Hippocampal formation (tissue), 2 donors: ENCODE measurements at places on chromosomes 3 and 15.
A peak's percentile ranks its signal among the peaks of the same experiment; 100 is the strongest.

GRCh38 chr3:21718161-21718765 lies 32.7 kb downstream of the ZNF385D start:
- DNase-seq: no peak

- DNase-seq: no peak
These were observed 98.2 kb downstream of the HCN4 start for GRCh38 chr15:73270366-73271097.

- no peak for DNase-seq
These were observed 18.3 kb downstream of the DUOX2 start for GRCh38 chr15:45095661-45096060.

DNA sequence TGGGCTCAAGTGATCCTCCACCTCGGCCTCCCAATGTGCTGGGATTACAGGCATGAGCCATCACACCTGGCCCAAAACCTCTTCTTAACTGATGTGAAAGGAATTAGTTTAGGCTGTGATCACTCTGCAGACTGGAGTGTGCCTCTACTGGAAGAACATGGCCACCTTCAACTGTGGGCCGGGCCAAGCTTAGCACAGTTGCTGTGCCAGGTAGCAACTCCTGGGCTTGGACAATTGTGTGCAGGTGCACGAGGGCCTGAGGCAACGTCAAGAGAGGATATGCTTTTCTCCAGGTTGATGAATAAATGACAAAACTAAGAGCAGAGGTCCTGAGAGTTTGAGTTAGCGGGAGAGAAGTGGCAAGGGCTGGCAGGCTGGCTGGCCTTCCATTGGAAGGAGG lies 6.5 kb downstream of the FAH start:
- no peak for DNase-seq

DNA sequence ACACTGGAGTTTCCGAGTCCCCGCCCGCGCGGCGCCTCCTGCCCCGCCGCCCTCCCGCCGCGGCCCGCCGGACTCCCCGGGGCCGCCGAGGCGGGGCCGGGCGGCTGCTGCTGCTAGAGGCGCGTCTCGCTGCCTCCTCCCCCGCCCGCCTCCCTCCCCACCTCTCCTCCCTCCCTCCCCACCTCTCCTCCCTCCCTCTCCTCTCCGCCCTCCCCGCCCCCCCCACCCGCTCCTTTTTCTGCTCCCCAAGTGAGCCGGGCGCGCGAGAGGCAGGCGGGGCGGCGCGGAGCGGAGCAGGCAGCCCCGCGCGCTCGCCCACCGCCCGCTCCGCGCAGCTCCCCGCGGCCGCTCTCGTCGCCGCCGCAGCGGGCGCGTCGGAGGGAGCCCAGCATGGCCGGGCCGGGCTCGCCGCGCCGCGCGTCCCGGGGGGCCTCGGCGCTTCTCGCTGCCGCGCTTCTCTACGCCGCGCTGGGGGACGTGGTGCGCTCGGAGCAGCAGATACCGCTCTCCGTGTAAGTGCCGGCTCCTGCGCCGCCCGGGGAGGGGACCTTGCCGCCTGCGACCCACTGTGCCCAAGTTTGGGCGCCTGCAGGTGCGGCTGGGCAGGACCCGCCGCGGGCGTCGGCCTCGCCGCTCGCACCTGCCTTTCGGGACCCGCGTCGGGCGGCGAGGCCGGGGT lies at the start of gene CACNA2D3:
Gene CACNA2D3 (plus strand): TSS at position 229 of the 679 bp plus-strand sequence.
- no peak for DNase-seq

DNA sequence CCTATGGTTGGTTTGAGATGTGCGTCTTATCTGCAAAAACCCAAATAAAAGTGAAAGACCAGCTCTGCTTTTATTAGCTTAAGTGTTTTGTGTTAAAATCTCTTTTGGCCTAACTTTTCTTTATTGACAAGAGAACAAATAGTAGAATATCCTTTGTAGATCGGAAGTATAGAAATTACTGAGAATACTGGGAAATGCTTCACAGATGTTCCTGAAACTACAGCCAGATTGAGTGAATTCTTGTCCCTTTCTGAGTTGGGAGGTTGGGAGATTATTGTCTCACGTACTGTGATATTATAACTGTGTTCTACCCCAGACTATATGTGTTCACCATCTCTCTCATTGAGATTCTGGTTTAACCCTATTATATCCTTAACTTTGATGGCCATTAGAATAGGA lies 21.7 kb downstream of the RAB8B start:
- no peak for DNase-seq

DNA sequence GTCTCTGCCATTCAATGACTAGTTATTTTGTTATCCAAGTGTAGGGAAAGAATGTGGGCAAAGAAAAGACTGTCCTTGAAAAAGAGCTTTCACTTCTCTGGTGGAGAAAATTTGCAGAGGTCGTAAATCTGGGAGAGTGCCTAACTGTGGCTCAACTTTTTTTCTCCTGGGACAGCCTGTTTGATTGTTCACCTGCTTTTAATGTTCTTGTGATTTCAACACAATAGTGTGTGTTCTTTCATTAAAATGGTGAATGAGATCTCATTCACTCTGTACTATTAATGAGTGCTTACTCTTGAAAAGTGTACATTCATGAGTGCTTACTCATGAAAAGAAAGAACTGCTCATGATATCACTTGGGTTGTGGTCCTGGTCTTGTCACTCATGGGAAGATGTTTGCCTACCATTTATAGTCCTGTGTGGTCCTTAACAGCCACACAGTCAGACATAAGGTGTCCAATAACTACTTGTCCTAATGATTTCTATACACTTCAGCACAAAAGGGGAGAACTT lies 567.3 kb downstream of the GRM7 start:
- DNase-seq: no peak

GRCh38 chr3:37217098-37217849 lies 42.9 kb upstream of the LRRFIP2 start:
- no peak for DNase-seq

- no peak for DNase-seq
These were observed 21.9 kb upstream of the FRMD5 start for GRCh38 chr15:44216958-44217357.

DNA sequence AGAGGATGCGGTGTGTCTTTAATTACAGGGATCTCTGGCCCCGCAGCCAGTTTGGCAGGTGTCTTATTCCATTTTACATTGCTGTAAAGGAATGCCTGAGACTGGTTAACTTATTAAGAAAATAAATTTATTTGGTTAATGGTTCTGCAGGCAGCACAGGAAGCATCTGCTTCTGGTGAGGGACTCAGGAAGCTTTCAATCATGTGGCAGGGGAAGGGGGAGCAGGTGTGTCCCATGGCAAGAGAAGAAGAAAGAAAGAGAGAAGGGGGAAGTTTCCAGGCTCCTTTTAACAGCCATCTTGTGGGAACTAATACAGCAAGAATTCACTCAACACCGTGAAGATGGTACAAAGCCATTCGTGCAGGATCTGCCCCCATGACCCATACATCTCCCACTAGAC lies 128.0 kb upstream of the CRBN start:
- no peak for DNase-seq

DNA sequence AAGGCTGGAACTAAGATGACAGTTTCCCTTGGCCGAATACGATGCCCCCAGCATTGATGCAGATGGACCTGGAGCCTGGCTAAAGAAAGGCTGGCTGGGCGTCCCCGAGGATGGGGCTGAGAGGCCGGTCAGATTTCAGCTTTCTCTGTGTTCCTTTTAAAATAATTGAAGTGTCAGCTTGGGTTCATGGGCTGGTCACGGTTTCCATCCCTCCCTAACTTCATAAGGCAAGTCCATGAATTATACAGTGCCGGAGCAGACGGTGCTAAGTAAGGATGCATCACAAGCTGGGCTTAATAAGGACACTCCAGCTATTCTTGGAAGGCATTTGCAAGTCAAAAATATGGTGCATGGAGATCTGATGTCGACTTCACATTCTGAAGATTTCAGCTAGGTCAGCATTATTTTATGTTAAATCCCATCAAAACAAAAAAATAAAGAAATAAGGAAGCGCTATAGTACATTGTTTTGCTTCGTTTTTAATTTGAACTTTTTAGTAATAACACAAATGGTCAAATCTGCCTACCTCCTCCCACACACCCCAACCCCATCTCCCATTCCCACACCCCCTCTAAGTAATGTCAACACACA lies 220.8 kb downstream of the RPLP1 start:
- no peak for DNase-seq

DNA sequence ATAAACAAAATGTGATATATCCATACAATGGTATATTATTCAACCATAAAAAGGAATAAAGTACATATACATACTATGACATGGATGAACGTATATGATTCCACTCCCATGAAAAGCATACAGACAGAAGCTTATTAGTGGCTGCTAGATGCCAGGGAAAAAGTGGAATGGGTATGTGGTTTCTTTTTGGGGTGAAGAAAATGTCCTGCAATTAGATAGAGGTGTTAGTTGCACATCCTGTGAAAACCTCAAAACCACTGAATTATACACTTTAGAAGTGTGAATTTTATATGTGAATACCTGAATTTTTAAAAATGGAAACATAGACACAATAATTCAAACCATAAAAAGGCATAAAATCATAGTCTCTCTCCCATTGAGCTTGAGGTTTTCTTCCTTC lies 11.2 kb downstream of the DENND6A start:
- DNase-seq: no peak

DNA sequence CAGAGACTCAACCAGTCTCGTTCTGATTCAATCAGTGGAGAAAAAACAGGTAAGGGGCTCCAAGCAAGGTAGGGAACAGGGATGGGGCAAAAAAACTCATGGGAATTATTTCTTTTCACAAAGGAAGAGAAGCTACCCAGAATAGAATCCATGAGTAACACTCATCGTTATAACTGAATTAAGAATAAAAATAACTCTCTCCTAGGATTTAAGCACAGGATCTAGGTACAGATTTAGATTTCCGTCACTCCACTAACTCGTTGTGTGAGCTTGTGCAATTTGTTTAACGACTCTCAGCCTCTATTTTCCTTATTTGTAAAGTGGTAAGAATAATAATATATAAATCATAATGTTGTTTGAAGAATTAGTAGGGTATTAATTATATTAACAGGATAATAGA lies 68.6 kb downstream of the ADAMTS9 start:
- DNase-seq: no peak

GRCh38 chr3:27708250-27708649 lies 13.9 kb downstream of the EOMES start:
- no peak for DNase-seq

DNA sequence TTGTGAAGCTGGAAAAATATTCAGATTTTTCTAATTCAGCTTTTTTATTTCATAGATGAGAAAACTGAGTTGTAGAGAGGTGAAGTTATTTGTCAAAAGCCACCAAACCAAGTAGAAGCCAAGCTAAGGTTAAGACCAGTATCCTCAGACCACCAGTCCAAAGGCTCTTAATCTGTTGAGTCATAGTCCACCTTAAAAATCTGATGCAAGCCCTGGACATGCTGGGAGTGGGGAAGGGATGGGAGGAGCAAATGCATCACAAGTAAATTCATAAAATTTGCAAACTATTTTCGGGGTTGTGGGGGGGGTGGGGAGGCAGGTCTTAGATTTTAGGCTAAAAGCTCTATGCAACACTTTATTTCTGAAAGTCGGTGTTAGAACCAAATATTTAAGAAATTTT lies 307.7 kb upstream of the SEMA6D start:
- DNase-seq: no peak

- DNase-seq: no peak
These were observed 45.7 kb downstream of the TMEM44 start for GRCh38 chr3:194587438-194587931.

GRCh38 chr3:164498917-164499316 lies 579.4 kb downstream of the SI start:
- no peak for DNase-seq

DNA sequence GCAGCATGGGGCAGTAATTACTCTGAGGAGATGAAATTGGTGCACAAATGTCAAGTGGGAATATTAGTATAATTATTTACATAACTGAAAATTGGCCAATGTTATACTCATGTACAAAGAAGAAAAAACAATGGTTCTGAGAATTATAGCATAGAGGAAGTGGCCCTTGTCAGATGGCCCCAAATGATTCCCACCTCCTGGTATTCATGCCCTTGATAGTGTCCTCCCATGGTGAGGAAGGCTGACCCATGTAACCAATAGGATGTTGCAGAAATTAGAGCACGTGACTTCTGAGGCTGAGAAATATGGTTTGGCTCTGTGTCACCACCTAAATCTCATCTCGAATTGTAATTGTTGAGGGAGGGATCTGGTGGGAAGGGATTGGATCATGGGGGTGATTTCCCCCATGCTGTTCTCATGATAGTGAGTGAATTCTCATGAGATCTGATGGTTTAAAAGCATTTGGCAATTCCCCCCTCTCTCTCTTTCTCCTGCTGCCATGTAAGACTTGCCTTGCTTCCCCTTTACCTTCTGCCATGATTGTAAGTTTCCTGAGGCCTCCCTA lies 368.5 kb downstream of the SHQ1 start:
- no peak for DNase-seq

DNA sequence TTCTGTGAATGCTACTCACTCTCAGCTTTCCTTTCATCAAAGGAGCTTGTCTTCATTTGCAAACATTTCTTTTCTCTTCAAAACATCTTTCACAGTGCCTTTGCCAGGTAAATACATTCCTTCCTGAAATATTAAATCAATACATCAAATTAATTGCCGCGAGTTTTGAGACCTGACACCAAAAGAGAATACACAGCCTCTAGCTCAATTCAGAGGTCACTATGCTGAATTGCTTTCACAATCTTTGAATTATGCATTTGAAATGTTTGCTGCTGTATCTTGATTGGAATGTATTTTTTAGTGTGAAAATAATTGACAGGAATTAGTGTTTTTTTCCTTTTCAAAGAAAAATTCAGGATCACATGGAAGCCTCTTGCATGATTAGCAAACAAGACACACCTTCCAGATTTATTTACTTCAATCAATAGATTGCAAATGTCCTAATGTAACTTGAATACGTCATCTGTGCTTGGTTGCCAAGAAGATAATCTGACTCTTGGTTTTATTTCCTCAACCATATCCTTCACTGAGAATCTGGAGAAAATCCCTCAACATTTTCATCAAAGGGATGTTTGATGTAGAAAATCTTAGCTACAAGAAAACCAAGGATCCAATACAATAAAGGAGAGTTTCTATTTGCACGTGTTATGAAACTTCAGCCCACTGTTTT lies 83.6 kb downstream of the KCNH8 start:
- no peak for DNase-seq

GRCh38 chr3:58333206-58334012 lies 717 bp downstream of the PXK start:
- DNase-seq: peak; percentile 21

GRCh38 chr3:32882603-32883025 lies 64.8 kb downstream of the TRIM71 start:
- DNase-seq: no peak

GRCh38 chr3:72591522-72592421 lies 256.5 kb downstream of the SHQ1 start:
- peak; percentile 8 for DNase-seq

DNA sequence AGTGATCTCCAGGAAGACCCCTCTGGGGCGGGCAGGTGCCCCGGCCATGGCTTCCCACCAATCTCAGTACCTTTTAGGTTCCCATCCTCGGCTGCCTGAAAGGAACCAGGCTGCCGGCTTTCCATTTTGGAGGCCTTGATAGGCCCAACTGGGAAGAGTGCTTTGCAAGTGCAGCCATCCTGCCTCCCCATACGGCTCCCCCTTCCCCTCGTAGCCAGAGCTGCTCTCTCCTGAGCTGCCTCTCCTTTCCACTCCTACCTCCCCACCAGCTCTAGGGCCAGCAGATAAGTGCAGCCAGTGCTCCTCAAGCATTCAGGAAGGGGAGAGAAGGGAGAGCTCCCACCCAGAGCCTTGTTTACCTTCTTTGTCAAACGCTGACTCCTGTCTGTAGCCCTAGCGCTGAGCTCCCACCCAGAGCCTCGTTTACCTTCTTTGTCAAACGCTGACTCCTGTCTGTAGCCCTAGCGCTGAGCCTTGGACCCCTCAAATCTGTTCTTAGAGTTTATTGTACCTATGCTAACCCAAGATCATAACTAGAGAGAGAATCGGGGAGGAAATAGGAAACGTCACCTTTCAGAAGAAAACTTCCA lies 133.0 kb downstream of the LRRK1 start:
- DNase-seq: no peak

- no peak for DNase-seq
These were observed 52.3 kb upstream of the ADAMTS9 start for GRCh38 chr3:64739971-64740631.
